ENCODE measurements at places on chromosomes 5 and 9. TPM values are rescaled to one million over a fixed set of nuclear protein-coding genes. Genes with fewer than 3 reads are reported as not detected.

DRD1 gene
- total RNA-seq: 0.15 TPM

TAS2R1 gene
- not detected for total RNA-seq

PAIP1 gene
- 50.4 TPM for total RNA-seq

DBH gene
- total RNA-seq: not detected

IFNB1 gene
- not detected for total RNA-seq

CYSRT1 gene
- total RNA-seq: not detected

Measured in ovary (tissue), 10 donors.